Right renal pelvis (tissue), 4 donors: ENCODE measurements at places on chromosomes 16 and 17.

DNA sequence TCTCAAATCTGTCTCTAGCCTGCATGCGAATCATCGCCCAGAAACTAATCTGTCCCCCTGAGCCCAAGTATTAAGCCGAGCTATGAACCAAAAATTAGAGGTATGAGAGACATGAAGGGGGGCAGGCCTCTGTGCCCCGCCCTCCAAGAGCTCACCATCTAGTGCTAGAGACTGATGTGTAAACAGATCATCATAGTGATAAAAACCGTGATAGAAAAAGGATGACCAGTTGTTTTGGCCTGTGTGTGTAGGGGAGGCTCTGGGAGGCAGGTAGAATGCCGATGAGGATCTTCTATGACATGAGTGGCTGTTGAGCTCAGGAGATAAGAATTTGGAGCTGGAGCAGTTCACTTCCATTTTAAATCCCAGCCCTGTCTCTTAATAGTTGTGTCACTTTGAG, 89.1 kb upstream of the TBX2 start:
- no peak for DNase-seq

DNA sequence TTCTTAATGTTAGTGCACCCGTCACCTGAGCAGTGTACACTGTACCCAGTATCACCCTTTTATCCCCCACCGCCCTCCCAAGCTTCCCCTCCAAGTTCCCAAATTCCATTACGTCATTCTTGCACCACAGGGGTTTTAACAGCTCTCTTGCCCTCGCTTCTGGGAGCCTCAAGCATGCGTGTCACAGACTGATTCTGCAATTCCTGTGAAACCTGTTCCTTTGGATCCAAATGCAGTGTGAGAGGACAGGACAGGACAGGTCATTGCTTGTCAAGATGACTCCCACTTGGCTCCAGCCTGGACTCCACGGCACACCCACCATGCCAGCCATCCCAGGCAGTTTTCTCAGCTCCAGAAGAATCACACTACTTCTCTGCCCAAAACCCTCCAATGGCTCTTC, 44.1 kb downstream of the CYB5D2 start:
- no peak for DNase-seq

- no peak for DNase-seq
These were observed 4.7 kb downstream of the KLHDC4 start for GRCh38 chr16:87761060-87761459.

DNA sequence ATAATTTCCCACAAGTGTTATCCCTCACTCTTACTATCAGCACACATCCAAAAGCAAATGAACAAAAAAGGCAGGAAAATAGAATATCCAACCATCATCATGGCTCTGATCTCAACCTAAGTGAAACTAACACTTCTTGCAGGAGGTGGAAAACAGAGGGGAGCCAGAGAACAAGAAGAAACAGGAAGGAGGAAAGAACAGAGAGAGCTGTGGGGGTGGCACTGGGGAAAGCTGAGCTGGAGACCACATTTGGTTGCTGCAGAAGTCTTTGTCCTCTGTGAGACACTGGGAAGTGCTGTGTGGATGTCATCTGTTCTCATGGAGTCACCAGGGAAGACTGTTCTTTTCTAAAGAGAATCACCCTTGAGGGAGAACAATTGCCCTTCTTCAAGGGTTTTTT, 34.7 kb downstream of the GRB7 start:
- no peak for DNase-seq

DNA sequence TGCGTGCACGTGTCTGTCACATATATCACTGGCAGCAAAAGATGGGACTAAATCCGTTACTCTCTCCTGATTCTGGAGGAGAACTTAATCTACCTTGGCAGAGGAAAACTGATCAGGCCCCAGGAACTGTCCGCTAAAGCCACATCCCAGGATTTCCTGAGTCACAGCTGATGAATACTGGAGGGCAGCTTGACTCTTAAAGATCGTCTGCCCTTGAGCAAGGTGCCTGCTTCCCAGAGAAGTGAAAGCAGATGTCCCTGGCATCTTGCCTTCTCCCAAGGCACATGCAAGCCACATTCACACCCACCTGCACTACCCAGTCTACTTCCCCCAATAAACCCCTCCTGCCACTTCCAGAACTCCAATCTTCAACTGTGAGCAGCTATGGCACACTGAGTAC, 99.8 kb downstream of the CPPED1 start:
- no peak for DNase-seq

- no peak for DNase-seq
These were observed 668 bp upstream of the UNK start for GRCh38 chr17:75783803-75784472.

DNA sequence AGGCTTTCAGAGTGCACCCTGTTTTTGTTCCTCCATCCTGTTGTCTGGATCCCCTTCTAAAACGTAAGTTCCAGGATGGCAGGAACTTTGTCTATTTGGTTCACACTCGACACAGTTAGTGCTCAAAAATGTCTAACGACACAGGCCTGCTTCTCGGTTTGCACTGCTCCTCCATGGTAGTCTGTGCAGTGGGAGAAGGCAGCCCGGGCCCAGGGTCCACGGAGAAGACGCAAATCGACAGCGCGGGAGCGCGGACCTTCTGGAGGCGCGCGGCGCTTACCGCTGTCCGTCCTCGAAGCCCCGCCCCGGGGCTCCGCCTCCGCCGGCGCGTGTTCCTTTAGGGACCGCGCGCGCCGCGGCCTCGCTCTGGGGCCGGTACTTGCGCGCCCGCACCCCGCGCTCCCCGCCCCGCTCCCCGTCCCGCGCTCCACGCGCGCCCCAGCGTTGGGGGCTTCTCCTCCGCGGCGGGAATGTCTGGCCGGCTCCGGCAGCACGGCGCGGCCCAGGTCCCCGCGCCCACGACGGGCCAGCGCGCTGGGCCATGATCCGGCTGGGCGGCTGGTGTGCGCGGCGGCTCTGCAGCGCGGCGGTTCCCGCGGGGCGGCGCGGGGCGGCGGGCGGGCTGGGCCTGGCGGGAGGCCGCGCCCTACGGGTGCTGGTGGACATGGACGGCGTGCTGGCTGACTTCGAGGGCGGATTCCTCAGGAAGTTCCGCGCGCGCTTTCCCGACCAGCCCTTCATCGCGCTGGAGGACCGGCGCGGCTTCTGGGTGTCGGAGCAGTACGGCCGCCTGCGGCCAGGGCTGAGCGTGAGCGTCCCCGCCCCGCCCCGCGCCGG, at the start of gene NT5M:
TSS of gene NT5M (plus strand) at position 364 of the 837 bp plus-strand sequence. CDS start at position 542, 178 bp downstream.
- peak; percentile 61 for DNase-seq

DNA sequence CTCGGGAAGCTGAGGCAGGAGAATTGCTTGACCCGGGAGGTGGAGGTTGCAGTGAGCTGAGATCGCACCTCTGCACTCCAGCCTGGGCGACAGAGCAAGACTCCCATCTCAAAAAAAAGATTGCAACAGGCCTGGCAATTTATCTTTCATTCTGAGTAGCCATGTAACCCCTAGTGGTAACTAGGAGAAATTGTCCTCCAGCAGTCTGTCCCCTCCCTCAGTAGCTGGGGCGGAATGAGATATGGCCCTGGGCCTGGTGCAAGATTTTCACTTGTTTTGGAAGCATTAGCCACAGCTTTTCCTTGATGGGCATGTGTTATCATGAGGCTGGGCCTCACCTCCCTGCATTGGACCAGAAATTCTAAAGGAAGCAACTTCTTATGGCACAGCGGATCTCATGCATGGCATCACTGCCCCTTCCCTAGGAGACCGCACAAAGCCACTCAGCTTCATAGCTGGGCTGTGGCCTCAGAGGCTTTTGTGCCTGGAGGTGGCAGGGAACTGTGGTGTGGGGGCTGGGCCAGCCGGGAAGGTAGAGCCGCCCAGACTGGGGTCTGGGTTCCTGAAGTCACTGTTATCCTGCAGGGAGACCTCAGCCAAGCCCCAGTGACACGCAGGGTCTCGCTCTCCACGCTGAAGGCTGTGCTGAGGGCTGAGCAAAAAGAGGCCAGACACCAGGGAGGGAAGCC, 13.4 kb downstream of the NATD1 start:
- no peak for DNase-seq

GRCh38 chr16:84717484-84717883, 17.7 kb downstream of the USP10 start:
- DNase-seq, result no peak

DNA sequence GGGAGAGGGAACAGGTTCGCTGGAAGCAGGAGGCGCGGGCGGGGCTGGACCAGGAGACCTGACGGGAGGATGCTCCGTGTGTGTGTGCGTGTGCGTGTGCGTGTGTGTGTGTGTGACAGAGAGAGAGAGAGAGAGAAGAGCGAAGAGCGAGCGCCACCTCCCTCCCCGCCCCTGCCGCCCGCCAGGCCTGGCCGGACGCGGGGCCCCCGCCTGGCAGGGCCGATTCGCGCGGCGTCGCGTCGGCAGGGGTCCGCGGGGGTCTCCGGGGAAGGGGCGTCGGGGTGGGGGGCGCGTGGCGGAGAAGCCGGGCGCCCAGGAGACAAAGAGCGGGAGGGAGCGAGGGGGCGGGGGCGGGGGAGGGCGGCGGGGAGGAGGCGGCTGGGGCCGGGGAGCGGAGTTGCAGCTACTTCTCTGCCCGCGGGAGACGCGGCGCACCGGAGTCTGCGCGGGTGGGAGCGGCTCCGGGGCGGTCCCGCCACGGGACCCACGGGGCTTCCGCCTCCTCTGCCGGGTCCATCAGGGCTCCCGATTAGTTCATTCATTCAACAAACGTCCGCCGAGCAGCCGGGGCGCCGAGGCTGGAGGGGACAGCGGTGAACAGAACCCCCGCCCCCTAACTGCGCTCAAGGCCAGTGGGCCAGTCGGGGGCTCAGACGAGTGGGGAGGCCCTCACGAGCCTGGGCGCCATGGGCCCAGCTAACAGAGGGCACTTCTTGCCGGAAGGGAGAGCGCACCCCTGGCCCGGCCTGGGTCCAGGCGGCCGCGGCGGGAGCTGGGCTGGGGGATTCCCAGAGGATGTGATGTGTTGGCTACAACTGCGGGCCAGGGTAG, at the start of gene SAMD14:
TSS of gene SAMD14 (minus strand) at position 433 of the 831 bp plus-strand sequence. CDS start 5,201 bp downstream, outside the sequence.
- no peak for DNase-seq

DNA sequence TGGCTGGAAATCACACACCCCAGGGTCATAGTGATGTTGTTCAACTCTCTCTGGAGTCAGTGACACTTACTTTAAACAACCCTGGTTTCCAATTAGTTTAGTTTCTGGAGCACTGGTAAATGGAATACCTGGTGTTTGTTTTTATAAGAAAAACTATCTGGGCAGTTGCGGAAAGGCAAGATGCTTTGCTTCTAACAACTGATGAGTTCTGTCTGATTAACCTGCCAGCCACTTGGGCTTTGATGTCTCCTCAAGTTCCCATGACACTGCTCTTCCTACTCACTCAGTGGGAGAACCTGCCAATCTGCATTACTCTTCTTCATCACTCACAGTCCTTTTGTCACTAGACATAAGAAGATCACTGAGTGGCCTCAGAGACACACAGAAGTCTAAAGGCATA, 78.7 kb upstream of the MTMR4 start:
- peak; percentile 37 for DNase-seq

GRCh38 chr16:28063591-28064061, at the start of gene GSG1L:
GSG1L (minus strand) TSS chr16:28063714; CDS start chr16:28063424, 290 bp downstream.
- no peak for DNase-seq
